ENCODE measurements at places on chromosomes 11 and 22.

DNA sequence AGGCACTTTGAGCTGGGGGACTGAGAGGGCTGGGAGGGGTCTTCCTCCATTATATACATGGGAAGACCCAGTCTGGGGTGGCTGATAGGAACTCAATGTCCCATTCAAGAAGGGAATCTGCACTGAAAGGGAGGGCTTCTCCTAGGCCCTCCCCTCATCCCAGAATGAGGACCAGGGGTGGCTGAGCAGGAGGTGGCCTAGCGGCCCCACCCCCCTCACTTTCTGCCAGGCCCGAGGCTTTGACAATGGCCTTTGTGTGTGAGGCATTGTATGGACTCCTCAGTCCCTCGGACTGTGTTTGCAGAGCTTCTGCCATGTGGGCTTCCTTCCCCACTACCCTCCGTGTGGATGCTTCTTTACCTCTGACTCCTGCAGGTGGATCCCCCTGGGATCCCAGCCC is 65.7 kb downstream of the NECTIN1 start:
- H3K4me1 ChIP-seq: no peaks in the 10 kb centered on the region
- H3K36me3 ChIP-seq: no peaks in the 10 kb centered on the region
- no peak overlapping the region for H3K4me3 ChIP-seq
- H3K27ac ChIP-seq: no peak overlapping the region
- ATAC-seq: no peak
- H3K27me3 ChIP-seq: no peaks in the 10 kb centered on the region

- peaks cover 6% of the 10 kb centered on the region for H3K4me1 ChIP-seq
- no peak for ATAC-seq
- no peak overlapping the region for H3K27ac ChIP-seq
- H3K36me3 ChIP-seq: no peaks in the 10 kb centered on the region
- peaks cover 28% of the 10 kb centered on the region for H3K27me3 ChIP-seq
- no peak overlapping the region for H3K4me3 ChIP-seq
Measured at GRCh38 chr11:119417726-119418540, 5.0 kb downstream of the THY1 start.

DNA sequence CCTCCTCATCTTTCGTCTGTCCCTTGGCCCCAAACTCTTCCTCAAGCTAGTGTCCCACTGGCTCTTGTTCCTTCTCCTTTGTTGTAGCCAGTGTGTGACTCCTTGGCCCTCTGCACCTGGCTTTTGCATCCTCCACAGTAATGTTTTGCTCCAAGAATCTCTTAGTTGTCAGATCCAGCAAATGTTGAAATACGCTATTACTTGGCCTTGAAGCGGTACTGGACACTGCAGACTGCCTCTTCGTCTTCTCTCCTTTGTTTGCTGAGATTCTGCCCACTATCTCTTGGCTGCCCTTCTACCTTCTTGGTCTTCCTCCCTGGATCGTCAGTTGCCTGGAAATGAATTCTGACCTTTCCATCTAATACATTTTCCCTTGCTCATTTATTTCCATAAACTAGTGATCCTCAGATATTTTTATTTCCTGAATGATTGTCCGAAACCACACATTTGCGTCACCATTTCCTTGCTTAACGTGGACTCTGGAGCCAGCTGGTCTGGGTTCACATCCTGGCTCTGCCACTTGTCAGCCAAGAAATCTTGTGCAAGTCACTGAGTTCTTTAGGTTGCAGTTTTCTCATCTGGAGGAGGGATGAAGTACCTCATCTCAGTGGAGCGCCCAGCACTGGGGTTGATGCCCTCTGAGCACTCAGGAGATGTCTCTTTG is 113.6 kb downstream of the LDLRAD3 start:
- no peak overlapping the region for H3K27ac ChIP-seq
- no peak for ATAC-seq
- H3K4me1 ChIP-seq: peaks cover 7% of the 10 kb centered on the region
- no peaks in the 10 kb centered on the region for H3K27me3 ChIP-seq
- no peaks in the 10 kb centered on the region for H3K36me3 ChIP-seq
- H3K4me3 ChIP-seq: no peak overlapping the region

- no peaks in the 10 kb centered on the region for H3K4me1 ChIP-seq
- H3K36me3 ChIP-seq: no peaks in the 10 kb centered on the region
- H3K27ac ChIP-seq: no peak overlapping the region
- ATAC-seq: no peak
- H3K4me3 ChIP-seq: no peak overlapping the region
Measured at GRCh38 chr11:15616130-15617105, 501.7 kb downstream of the INSC start.

DNA sequence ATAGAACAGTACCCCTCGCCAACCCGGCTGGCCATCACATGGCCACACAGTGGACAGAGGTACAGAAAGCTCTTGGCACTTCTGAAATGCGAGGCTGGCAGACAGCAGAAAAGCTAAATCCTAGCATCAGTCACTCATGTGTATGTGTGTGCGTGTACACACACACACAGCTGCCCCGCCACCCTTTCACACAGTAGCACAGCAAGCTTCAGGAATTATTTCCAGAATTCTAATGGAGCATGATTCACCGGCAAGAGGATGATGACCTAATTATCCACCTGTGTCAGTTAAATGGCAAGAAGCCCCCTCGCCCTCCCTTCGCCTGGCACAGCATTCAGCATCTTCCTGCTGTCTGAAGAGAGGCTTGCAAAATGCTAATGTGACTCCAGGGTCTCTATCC is 336.0 kb downstream of the SHANK2 start:
- peaks cover 16% of the 10 kb centered on the region for H3K27me3 ChIP-seq
- H3K4me3 ChIP-seq: no peak overlapping the region
- no peaks in the 10 kb centered on the region for H3K36me3 ChIP-seq
- no peak for ATAC-seq

GRCh38 chr11:44761551-44761961 is 34.8 kb downstream of the TSPAN18 start:
- H3K27me3 ChIP-seq: no peaks in the 10 kb centered on the region
- H3K4me1 ChIP-seq: peaks cover 21% of the 10 kb centered on the region
- peaks cover 10% of the 10 kb centered on the region for H3K36me3 ChIP-seq
- ATAC-seq: no peak
- no peak overlapping the region for H3K4me3 ChIP-seq

GRCh38 chr11:1942558-1943260 is 4.4 kb upstream of the MRPL23 start:
- no peak overlapping the region for H3K27ac ChIP-seq
- no peak overlapping the region for H3K4me3 ChIP-seq
- H3K36me3 ChIP-seq: no peaks in the 10 kb centered on the region

- H3K27ac ChIP-seq: no peak overlapping the region
- H3K27me3 ChIP-seq: no peaks in the 10 kb centered on the region
- H3K4me3 ChIP-seq: no peak overlapping the region
- H3K36me3 ChIP-seq: no peaks in the 10 kb centered on the region
- H3K4me1 ChIP-seq: no peaks in the 10 kb centered on the region
Measured at GRCh38 chr11:112590764-112591163, 330.1 kb upstream of the PLET1 start.

DNA sequence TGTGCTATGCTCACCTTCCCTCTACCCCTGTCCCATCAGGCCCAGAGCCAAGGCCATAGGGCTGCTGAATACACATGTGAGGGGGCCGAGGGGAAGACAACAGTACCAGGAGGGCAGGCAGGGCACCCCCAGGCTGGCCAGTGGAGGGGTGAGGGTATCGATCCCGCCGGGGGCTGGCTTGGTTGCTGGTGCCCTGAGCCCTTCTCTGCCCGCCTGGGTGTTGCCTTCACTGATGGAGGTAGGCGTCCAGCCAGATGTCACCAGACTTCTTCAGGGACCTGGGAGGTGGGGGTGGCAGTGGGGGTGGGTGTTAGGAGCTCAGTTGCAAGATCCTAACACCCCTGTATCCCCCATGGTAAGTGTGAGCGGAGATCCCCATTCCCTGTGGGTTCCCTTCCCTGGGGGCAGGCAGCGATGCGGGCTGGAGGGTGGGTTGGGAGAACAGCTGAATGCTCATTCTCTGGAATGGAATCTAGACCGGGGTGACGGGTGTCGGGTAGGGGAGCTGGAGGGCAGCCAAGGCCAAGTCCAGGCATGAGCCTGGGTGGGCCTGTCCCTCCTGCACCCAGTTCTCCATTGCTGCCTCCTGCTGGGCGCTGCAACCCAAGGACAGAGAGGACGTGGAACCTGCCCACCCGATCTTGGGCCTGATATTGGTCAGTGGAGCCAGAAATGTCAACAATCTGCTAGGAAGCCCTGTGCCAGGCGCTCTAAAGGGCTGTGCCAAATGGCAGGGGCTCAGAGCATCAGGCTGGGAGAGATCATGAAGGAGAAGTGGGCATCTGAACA is 17.6 kb downstream of the FADS3 start:
- H3K4me3 ChIP-seq: no peak overlapping the region
- no peak for ATAC-seq
- peaks cover 7% of the 10 kb centered on the region for H3K4me1 ChIP-seq
- H3K27ac ChIP-seq: no peak overlapping the region
- H3K36me3 ChIP-seq: no peaks in the 10 kb centered on the region

GRCh38 chr22:19761725-19762567 is 1.4 kb downstream of the TBX1 start:
- H3K4me1 ChIP-seq: peaks cover 12% of the 10 kb centered on the region
- H3K27ac ChIP-seq: no peak overlapping the region
- H3K4me3 ChIP-seq: peak overlapping the region; percentile 56
- H3K36me3 ChIP-seq: peaks cover 9% of the 10 kb centered on the region

DNA sequence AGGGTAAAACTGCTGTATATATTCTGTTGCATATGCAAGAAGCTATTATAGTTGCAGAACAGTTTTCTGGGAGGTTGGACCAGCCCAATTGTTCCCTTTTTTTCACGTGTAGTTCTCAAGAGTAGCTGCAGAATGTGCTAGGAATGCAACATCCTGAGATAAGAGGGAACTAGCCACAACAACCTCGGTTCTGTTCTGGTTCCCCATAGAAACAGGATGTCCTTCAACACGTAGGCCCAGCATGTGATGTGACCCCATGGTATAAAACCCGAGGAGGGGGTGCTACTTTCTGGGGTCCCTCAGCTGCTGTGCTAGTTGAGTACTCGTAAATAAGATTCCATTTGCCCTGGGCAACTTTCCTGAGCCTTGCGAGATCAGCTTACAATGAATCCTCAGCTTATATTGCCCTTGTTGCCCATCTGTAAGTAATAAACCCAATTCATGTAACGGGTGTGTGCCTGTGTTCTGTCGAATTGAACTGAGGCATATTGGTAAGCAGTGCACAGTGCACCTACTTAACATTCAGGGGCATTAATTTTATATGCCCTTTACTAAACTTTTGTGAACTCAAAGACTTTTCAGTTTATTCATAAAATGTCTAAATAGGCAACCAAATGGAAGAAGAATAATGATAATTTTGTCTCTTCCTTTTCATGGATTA is 23.0 kb upstream of the TRAF6 start:
- H3K4me1 ChIP-seq: no peaks in the 10 kb centered on the region
- no peaks in the 10 kb centered on the region for H3K36me3 ChIP-seq

DNA sequence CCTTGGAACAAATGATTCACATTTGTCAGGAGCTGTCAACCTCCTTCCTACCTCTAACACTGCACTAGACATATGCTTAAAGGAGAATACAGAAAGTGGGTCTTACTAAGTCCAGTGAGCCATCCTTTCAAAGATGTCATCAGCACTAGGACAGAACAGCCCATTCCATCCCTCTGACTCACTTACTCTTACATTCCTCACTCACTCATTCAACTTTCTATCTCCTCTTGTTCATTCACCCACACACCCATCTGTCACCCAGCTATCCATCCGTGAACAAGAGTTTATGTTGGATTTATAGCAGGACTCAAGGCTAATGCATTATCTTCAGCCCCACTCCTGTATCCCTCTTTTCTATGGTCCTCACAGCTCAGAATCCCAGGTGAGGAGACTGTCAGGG is 9.1 kb downstream of the INSC start:
- H3K27me3 ChIP-seq: peaks cover 20% of the 10 kb centered on the region
- no peaks in the 10 kb centered on the region for H3K36me3 ChIP-seq
- H3K27ac ChIP-seq: no peak overlapping the region

DNA sequence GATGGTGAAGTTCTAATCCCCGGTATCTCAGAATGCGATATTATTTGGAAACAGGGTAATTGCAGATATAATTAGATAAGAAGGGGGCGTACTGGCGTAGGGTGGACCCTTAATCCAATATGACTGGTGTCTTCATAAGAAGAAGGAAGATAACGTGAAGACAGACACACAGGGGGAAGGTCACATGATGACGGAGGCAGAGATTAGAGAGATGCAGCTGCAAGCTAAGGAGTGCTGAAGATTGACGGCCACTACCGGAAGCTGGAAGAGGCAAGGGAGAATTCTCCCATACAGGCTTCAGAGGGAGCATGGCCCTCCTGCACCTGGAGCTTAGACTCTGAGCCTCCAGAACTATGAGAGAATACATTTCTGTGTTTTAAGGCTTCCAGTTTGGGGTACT is 54.8 kb downstream of the MIAT start:
- H3K4me3 ChIP-seq: no peak overlapping the region
- no peaks in the 10 kb centered on the region for H3K27me3 ChIP-seq
- peaks cover 80% of the 10 kb centered on the region for H3K36me3 ChIP-seq
- H3K4me1 ChIP-seq: peaks cover 17% of the 10 kb centered on the region

GRCh38 chr22:48807155-48807554 is 1020.5 kb downstream of the BRD1 start:
- H3K4me1 ChIP-seq: no peaks in the 10 kb centered on the region
- H3K27me3 ChIP-seq: peaks cover 3% of the 10 kb centered on the region
- no peak overlapping the region for H3K4me3 ChIP-seq
- H3K27ac ChIP-seq: no peak overlapping the region

- H3K36me3 ChIP-seq: peaks cover 16% of the 10 kb centered on the region
- H3K27me3 ChIP-seq: no peaks in the 10 kb centered on the region
- no peak for ATAC-seq
- no peak overlapping the region for H3K27ac ChIP-seq
- H3K4me3 ChIP-seq: no peak overlapping the region
- no peaks in the 10 kb centered on the region for H3K4me1 ChIP-seq
Measured at GRCh38 chr22:45783690-45784089, 112.1 kb downstream of the ATXN10 start.

DNA sequence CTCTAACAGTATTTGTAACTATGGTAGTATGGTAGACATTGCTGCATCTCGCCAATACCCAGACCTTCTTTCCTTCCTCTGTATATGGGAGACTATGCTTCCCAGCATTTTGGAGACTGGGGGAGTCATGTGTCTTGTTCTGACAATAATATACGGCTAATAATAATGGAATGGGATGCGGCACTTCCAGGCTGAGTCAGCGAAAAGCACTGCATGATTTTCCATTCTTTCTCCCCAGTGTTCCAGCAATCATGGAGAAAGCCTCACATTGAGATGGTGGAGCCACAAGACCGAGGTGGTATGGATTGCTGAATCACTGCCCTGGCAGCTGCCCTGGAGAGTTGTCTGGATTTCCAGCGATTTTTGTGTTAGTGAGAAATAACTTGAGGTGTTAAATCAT is 77.1 kb upstream of the FIBIN start:
- H3K27ac ChIP-seq: no peak overlapping the region
- no peaks in the 10 kb centered on the region for H3K4me1 ChIP-seq
- H3K27me3 ChIP-seq: no peaks in the 10 kb centered on the region
- no peaks in the 10 kb centered on the region for H3K36me3 ChIP-seq
- no peak for ATAC-seq
- H3K4me3 ChIP-seq: no peak overlapping the region

- no peak for ATAC-seq
- no peaks in the 10 kb centered on the region for H3K27me3 ChIP-seq
- H3K4me1 ChIP-seq: no peaks in the 10 kb centered on the region
Measured at GRCh38 chr11:15599376-15599775, 484.7 kb downstream of the INSC start.

- no peak overlapping the region for H3K27ac ChIP-seq
- H3K36me3 ChIP-seq: no peaks in the 10 kb centered on the region
- peaks cover 6% of the 10 kb centered on the region for H3K27me3 ChIP-seq
Measured at GRCh38 chr11:94676814-94677213, 91.3 kb upstream of the AMOTL1 start.

GRCh38 chr11:82261367-82261766 is 472.3 kb downstream of the FAM181B start:
- no peak overlapping the region for H3K4me3 ChIP-seq
- no peak for ATAC-seq
- H3K4me1 ChIP-seq: no peaks in the 10 kb centered on the region
- no peak overlapping the region for H3K27ac ChIP-seq

Data from activated T-helper 17 cell treated with anti-CD3 and anti-CD28 coated beads, Interleukin-2, amount 50 U/mL, for 72 hours (primary cell).